Left colon (tissue), 2 donors: ENCODE measurements at places on chromosomes 12 and 14. TPM values are rescaled to one million over a fixed set of nuclear protein-coding genes. Genes with fewer than 3 reads are reported as not detected.

FLRT2 gene
- total RNA-seq, result 2.5 TPM

DNA sequence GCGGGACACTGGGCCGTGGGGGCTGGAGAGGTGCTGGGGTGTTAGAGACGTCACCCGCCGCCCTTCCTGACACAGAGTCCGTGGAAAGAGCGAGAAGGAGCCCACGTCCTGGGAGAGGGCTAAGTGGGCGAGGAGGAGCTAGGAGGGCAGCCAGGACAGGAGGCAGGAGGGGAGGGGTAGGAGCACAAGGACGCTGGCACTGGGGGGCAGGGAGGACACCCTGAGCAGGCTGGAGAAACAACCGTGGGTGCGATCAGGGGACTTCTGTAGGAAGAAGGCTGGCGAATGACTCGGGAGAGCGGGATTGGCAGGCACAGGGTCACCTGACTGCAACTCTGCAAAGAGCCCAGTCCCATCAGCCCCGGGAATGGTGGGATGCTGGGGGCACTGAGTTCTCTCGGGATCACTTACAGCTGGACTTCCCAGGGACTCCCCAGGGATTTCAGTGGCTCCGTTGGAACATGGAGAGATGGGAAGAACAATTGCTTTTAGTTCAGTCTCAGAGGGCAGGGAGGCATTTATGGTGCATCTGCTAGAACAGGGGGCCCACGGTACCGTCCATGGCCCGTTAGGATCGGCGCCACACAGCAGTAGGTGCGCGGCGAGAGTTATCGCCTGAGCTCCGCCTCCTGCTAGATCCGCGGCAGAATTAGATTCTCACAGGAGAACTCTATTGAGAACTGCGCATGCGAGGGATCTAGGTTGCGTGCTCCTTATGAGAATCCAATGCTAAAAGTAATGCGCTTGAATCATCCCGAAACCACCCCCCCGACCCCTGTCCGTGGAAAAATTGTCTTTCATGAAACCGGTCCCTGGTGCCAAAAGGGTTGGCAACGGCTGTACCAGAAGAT is 24.3 kb downstream of the UBR7 start:
- no peak for DNase-seq

DNA sequence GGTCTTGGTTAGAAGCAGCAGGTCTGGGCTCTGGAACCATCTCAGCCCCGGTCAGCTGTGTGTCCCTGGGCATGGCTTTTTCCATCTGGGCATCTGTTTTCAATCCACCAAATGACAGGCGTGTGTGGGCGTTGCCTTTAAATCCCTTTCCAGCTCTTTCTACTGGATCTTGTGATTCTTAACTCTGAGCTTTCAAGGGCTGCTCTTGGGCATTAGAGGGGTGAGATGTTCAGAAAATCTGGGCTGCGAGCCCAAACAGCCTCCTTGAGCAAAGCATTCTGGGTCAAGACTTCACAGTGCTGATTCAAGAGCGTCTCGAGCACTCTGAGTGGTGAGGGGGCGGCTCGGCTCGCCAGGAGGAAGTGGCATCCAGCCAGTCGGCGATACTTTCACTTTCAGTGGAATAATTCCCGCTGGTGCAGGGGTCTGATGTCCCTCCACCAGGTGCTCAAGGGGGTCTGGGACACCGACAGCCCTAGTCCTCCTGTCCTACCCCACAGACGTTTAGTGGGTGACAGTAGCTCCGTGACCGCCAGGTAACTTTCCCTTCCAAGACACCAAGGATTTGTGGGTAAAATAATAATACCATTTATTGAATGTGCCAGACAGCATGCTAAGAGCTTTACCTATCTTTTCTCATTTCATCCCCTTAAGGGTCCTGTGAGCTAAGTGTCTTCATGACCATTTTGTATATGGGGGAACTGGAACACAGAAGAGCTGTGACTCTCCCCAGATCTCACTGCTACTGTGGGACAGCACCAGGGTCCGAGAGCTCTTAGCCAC is 114.0 kb downstream of the PLXNC1 start:
- DNase-seq, result peak; percentile 82

POTEM gene
- total RNA-seq, result not detected

ACSM4 gene
- not detected for total RNA-seq

NAV3 gene
- total RNA-seq, result 1.3 TPM

DNA sequence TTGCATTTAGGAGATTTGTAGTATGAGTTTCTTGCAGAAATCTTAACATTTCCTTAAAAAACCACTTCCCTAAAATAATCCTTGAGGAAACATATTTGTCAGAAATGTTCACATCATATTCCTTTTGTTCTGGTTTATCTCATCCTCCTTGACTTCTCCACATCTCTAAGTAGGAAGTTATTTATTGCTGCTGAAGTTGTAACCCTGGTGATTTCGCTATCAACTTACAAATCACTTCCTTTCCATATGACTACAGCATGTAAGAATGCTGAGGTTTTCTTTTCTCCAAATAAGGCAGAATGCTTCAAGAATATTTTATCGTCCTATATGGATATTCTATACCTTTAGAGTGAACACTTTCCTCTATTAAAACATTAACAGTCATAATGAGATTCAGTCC is 751.7 kb downstream of the NRXN3 start:
- no peak for DNase-seq

ANHX gene
- total RNA-seq, result not detected

DNA sequence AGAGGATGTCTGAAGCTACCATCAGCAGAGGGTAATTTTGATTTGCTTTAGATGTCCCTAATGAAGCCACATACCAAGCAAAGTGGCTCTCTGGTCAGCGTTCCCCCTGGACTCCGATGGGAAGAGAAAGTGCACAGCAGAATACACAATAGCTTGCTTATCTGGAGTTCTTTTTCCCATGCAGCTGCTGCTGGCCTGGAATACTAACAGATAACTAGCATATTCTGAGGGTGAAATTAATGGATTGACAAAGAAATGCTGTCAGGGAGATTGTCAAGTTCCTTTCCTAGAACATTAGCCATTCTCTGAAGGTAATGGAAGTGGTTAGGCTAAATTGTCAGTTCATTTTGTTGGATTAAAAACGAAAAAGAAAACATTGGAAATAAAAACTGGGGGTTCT is 391.3 kb downstream of the FLRT2 start:
- DNase-seq, result no peak

- peak; percentile 50 for DNase-seq
Measured at GRCh38 chr14:63893701-63894458, 41.1 kb downstream of the SYNE2 start.

DNA sequence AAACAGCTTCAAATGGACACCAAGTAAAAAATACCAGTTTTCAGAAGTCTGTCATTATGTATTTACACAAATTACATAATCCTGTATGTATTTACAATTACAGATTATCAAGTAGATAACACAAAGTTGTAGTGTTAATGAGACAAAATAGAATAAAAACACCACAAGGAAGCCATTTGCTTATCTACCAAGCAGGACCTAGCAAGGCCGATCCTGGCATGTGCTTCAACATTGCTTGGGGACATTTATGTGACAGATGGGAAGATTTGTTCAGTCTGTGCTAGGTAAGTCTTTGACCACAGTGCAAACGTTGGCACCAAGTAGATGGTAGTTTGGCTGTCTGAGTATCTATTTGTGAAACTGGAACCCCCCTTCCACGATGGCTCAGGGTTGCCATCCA is 35.8 kb downstream of the BCAT1 start:
- no peak for DNase-seq

GRCh38 chr14:97021001-97021400 is 223.8 kb downstream of the VRK1 start:
- no peak for DNase-seq

DNA sequence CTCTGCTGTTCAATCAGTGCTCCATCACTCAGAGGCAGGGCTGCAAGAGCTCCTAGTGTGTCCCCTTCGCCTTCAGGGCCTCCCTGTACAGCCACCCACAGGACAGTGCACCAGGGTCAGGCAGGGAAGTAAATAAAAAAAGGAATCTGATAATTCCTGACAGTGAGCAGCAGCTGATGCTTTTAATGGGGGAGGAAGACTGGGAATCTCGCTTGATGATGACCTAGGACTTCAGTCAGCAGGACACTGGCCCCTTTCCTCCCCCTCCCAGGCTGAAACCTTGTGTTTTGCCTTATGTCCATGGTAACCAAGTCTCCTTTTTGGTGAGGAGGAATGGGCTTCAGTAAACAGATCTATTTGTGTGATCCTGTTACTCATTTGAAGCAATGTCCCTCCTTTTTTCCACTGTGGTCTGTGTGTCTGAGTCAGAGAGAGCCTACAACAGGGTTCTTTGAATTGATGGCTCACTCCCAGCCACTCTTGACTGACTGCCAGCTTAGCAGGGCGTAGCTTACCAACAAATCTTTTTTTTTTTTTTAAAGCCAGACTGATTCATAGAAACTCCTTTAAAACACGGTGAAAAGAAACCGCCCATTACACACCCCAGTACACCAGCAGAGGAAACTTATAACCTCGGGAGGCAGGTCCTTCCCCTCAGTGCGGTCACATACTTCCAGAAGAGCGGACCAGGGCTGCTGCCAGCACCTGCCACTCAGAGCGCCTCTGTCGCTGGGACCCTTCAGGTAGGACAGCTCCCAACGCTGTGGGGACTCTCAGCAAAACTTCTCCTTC is at the start of gene EMP1:
EMP1 (plus strand) TSS at position 597 of the 792 bp plus-strand sequence. CDS start 14,785 bp downstream, outside the sequence.
- peak; percentile 96 for DNase-seq

DNA sequence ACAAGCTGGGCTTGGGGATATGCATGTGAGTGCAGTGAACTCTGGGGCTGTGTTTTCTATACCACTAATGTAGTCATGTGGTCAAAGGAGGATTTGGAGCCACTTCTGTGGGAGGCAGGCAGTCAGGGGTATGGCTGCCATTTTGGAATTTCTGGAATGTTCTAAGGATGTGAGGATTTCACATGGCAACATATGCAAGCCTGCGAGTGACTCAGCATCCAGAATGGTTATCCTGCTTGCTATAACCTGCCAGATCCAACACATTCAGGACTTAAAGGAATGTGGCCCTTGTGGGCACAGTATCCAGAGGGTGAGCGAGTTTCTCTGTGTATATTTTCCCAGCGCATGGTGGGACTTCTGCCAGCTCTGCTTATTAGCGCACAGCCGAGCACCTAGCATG is 249.2 kb upstream of the PWP1 start:
- no peak for DNase-seq

DNA sequence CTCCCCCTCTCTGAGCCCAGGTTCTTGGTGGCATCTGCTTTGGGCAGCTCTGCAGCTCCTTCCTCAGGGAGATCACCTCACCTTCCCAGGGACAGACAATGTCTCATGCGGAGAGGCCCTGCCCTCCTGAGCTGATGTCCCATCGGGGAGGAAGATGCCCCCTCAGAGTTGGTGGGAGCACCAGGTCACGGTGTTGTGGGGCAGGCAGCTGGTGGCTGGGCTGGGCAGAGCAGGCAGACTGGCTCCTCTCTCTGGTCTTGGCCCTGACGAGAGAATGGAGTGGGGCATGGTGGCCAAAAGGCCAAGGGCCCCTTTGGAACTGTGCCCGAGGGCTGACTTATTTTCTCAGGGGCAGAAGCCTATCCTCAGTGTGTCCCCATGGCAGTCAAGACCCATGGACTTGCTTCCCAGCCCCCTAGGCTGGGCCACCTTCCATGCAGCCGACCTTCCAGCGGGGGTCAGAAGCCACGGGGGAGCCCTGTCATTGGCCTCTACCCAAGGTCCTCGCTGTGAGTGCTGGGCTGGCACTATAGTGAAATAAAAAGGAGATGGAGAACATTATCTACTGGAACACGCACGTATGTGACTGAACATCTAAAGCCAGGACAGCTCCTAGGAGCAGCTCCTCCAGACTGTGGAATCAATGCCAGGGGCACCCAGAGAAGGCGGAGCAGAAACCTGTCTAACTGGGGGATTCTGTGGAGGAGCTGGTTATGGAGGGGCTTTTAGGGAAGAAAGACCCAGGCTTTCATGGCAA is 21.9 kb downstream of the PPP2R5C start:
- no peak for DNase-seq

GRCh38 chr12:119385659-119386058 is 51.1 kb downstream of the CCDC60 start:
- no peak for DNase-seq

DNA sequence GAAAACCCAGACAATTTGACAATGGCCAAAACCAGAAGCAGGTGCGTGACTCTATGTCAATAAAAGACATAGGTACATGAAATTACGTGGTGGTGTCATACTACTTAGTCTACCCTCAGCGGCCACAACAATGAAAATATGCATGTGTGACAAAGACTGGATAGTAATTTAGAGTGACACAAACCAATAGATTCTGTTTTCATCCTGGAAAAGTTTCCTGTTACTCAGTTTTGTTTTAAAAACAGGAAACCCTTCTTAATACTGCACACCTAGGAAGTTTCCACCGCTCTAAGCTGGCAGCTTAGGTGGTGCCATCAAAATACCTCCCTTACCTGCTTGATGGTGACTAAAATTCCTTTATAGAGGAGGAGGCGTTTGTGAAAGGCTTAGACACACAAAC is 15.1 kb downstream of the POU6F1 start:
- DNase-seq, result no peak

TAS2R13 gene
- total RNA-seq, result 1.3 TPM

TAS2R50 gene
- total RNA-seq, result 1.2 TPM

DNA sequence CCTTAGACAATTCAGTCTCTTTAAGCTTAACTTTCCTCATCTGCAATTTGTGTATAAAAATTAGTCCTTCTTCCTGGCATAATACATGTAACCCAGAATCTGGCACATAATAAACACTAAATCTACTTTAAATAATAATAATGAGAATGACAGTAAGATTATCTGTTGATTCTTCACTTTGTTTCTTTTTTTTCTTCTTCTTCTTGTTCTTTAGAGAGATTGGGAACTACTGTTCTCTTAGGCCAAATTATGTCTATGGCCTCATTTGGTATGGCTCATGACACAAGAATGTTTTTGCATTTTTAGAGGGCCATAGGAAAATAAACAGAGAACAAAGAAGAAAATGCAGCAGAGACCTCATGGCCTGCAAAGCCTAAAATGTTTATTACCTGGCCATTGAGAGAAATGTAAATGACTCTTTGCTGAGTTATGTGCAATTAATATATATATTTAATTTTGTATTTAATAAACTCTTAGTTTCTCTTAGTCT is 275.8 kb downstream of the SLC6A15 start:
- DNase-seq, result no peak

FOS gene
- total RNA-seq, result 220 TPM

SLC38A4 gene
- 8.0 TPM for total RNA-seq

TAPBPL gene
- total RNA-seq, result 51.2 TPM

- no peak for DNase-seq
Measured at GRCh38 chr12:132806857-132807256, 21.8 kb downstream of the GOLGA3 start.

DNA sequence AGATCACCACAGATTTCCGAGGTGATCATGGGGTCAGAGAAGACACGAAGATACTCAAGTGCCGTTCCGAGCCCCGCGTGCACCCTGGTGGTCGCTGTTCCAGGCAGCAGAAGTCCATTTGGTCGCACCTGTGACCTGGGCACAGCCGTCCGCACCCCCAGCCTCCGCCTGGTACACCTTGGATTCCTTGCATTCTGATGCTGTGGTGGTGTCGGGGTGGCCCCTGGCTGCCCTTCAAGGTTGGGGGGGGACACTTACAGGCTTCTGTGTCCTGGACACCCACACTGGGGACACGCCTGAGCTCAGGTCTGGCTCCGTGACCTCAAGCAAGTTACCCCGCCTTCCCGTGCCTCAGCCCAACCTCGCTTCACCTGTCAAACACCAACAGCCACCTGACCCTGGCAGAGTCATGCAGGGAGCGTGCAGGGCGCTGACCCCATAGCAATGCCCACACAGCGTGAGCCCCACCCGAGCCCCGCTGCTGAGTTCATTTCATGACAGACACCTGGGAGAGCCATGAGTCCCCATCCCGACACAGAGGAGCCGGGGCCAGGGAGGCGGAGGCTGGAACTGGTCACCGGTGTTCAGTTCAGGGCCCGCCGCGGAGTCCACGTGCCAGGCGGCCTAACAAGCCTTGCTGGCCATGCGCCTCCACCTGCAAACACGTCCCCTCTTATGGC is 17.9 kb upstream of the GALNT9 start:
- no peak for DNase-seq
